ENCODE measurements at places on chromosomes 1 and 21. TPM values are rescaled to one million over a fixed set of nuclear protein-coding genes. Genes with fewer than 3 reads are reported as not detected.

The KRTAP19-4 gene
- not detected for total RNA-seq

The CD52 gene
- 1,528 TPM for total RNA-seq

The PCAT6 gene
- total RNA-seq: not detected

The FNDC5 gene
- not detected for total RNA-seq

The OR2L8 gene
- 0.42 TPM for total RNA-seq

The NHLH1 gene
- total RNA-seq: not detected

DNA sequence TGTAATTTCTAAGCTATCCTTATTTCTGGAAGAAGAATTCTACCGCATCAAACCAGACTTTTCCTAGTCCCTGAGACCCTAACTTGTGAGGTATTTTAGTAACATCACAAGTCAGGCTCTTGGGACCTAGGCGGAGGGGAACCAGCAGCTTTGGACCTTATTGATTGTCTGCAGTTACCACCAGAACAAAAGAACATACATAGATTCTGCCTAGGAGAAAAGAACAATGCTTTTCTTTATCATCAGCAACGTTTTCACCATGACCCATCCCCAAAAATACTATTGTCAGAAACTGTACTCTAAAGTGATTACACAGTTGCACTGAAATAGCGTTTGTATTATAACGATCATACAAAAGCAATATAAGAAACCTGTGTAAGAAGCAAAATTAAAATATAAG, 860.4 kb downstream of the USP25 start:
- no peak for DNase-seq

- DNase-seq: no peak
Measured at GRCh38 chr1:18941221-18942141, 15.0 kb downstream of the IFFO2 start.

GRCh38 chr21:45382697-45382997, 22.3 kb upstream of the COL18A1 start:
- DNase-seq: no peak

- DNase-seq: no peak
Measured at GRCh38 chr21:21851657-21852056, 853.4 kb downstream of the NCAM2 start.

GRCh38 chr21:41970751-41971653, 17.2 kb upstream of the C2CD2 start:
- DNase-seq: no peak

GRCh38 chr1:146036965-146037646, 15.6 kb upstream of the HJV start:
- peak; percentile 84 for DNase-seq

GRCh38 chr1:47937586-47938254, 59.5 kb downstream of the TRABD2B start:
- no peak for DNase-seq

DNA sequence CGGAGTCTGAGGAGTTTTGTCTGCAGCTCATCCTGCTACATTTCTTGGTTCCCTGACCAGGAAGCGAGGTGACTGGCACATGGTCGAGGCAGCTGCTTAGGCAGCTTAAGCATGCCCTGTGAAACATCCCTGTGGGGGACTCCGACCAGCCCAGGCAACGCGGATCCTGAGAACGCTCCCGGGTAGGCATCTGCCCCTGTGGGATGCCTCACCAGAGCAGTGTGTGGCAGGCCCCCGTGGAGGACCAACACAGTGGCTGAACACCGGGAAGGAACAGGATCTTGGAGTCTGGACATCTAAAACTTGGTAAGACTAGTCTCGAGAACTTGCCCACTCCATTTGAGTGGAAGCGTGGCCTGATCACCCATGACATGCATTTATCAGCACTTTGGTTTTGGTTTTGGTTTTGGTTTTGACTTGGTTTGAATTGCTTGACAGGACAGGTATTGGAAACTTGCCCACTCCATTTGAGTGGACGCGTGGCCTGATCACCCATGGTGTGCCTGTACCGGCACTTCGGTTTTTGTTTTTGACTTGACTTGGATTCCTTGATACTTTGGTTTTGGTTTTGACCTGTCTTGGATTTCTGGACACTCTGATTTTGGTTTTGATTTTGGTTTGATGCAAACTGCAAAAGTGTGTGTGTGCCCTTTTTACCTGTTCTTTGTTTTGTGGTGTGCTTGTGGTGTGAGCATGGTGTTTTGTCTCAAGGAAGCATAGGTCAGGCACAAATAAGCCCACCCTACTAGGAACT, 12.2 kb upstream of the NEK2 start:
- DNase-seq: no peak

DNA sequence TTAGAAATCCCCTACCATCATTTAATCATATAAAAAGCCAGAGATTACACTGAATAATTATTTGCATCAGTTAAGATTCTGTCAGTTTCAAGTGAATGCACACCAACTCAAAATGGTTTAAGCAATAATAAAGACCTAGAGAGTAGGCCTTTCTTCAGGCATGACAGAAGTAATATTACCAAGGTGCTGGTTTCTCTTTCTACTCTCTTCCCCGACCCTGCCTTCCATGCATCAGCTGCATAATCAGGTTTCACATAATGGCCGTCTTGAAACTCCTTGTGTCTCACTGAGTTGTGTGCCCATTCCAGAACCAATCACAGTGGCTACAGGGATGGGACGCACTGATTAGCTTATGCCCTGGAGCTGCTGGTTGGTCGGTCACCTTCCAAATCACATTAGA, 103.5 kb upstream of the SERTAD4 start:
- no peak for DNase-seq

- no peak for DNase-seq
Measured at GRCh38 chr1:30300669-30301068, 422.7 kb downstream of the MATN1 start.

DNA sequence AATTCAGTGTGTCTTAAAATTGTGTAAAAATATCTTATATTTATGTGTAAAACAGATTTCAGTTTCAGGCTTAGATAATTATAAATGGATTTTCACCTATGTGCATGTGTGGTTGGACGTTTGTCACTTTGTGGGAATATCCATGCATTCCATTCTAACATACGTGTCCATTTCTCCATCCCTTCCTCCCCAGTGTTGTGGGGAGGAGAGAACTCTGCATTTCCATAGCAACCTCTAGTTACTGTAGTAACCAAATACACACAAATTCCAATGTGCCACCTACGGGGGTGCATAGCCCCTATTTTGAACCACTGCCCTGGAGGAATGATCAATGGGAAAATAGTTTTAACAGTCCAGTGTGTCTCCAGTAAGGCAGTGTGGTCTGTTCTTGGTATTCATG, 79.0 kb downstream of the RASAL2 start:
- DNase-seq: no peak

DNA sequence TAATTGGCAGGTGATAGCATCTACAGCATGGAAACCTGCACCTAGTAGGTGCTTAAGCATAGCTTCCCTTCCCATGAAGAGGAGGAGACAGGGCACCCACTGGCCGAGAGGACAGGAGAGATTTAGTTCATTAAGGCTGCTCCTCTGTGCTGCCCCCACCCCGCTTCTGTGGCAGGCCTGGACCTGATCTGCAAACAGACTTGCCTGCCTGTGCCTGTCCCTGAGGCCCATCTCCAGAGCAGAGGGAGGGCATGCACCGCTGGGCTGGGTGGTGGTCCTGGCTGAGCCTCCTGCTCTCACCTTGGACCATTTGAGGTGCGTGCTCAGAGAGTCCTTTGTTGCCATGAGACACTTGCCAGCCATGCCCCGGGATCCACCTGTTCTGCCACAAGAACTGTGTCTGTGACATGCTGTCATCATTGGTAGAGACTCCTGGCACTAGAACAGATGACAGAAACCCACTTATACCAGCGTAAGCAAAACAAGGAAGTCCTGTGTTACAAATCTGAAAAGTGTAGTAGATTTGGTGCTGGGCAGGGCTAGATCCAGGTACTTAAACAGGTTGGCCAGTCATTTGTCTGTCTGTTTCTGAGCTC, 55.6 kb downstream of the PTPRF start:
- DNase-seq: no peak

- DNase-seq: no peak
Measured at GRCh38 chr1:160672789-160673695, 26.2 kb upstream of the SLAMF1 start.

DNA sequence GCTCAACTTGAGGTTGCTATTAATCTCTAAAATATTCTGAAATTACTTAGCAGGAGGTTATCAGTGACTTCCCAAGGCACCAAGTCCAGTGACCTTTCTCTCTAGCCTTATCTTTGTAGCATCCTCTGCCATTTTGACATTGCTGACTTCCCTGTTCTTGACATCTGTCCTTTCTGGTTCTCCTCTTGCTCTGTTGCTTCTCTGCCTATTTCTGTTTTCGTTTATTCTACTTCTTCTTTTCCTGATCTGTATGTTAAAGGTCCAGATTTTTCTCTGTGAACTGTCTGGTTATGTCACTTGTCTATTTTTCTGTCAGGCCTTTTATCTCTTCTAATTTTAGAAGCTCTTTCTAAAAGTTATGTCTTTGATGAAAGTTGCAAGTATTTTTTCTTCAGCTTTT, 178.8 kb downstream of the VPS13D start:
- DNase-seq: no peak

DNA sequence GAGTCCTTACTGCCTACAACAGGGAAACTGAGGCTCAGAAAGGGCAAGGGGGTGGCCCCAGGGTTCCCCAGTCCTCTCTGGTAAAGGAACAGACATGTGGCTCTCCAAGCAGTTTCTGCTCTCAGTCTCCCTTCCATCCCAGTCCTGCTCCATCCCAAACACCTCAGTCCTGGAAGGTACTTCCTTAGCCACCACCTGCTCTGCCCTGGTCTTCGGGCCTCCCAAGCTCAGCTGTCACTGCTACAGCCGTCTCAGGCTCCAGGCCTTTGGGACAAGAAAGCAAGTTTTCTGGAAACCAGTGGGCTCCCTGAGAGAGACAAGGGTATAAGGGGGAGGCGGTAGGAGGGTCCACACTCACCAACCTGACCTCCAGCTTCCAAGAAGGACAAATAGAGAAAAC, 23.1 kb upstream of the ADGRB2 start:
- no peak for DNase-seq

GRCh38 chr1:35243691-35244090, 24.8 kb upstream of the ZMYM4 start:
- DNase-seq: no peak

GRCh38 chr1:50425376-50426107, 2.3 kb upstream of the DMRTA2 start:
- DNase-seq: no peak

DNA sequence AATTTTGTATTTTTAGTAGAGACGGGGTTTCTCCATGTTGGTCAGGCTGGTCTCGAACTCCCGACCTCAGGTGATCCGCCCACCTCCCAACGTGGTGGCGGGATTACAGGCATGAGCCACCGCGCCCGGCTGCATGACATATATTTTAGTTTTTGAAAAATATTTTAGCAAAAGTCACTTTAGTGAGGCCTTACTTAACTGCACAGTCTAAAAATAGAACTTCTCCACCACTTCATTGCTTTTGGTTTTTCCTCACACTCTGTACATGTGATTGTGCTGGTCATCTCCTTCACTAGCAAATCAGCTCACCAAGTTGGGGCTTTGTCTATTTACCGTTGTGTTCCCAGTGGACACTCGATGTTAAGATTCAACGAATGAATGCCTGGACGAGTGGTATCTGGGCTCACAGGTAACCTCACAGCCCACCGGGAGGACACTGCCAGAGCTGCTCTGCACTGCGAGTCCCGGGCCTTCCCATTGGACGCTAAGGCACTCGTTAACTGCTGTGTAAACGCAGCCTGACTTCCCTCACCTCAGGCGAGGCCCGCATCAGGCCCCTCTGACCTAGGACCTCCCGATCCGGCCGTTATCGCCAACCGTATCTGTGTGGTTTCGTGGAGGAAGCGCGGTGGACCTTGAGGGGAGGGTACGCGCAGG, 14.0 kb upstream of the ZNF692 start:
- peak; percentile 27 for DNase-seq
